ENCODE measurements at places on chromosomes 2 and 18. TPM values are rescaled to one million over a fixed set of nuclear protein-coding genes. Genes with fewer than 3 reads are reported as not detected.

GRCh38 chr2:175359710-175360109 is 178.2 kb upstream of the ATP5MC3 start:
- H3K27me3 ChIP-seq: peaks cover 9% of the 10 kb centered on the region
- H3K27ac ChIP-seq: no peak overlapping the region
- no peaks in the 10 kb centered on the region for H3K4me1 ChIP-seq
- no peak for DNase-seq
- no peaks in the 10 kb centered on the region for H3K36me3 ChIP-seq

GRCh38 chr18:48622911-48623431 is 84.1 kb downstream of the CTIF start:
- DNase-seq: no peak
- no peak overlapping the region for H3K4me3 ChIP-seq
- H3K27me3 ChIP-seq: no peaks in the 10 kb centered on the region
- no peaks in the 10 kb centered on the region for H3K4me1 ChIP-seq

GRCh38 chr2:30869988-30870387 is 62.7 kb upstream of the CAPN13 start:
- no peaks in the 10 kb centered on the region for H3K4me1 ChIP-seq
- no peak overlapping the region for H3K27ac ChIP-seq

DNA sequence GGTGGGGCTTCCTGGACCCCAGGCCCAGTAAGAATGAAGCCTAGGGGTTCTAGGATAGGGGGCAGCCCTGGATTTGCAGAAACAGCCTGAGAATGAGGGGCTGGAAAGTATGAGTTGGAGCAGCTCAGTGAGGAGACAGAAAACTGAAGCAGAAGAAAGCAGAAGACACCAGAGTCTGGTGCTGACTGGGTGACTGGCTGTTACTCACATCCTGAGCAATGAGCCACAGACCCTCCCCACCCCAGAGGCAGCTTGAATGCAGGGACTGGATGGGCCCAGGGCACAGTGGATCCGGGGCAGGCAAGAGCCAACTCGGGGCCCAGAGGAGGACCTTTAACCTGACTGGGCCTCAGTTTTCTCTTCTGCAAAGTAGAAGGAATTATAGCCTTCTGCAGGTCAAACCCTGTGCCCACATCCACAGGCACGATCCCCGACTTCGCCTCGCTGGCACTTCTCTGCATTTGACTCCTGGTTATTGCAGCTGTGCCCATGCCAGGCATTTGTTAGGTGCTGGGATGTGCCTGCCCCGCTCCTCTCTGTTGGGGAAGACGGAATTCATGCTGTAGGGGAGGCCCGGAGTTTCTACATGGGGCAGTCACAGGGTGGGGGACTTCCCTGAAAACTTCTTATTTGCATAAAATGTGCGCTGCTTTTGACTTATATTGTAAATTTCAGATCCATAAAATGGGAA is 8.5 kb downstream of the STEAP3 start:
- no peaks in the 10 kb centered on the region for H3K36me3 ChIP-seq
- H3K4me3 ChIP-seq: no peak overlapping the region
- peaks cover 4% of the 10 kb centered on the region for H3K4me1 ChIP-seq
- no peak overlapping the region for H3K27ac ChIP-seq
- no peaks in the 10 kb centered on the region for H3K27me3 ChIP-seq

GRCh38 chr2:168137510-168138180 is 109.8 kb downstream of the STK39 start:
- H3K27ac ChIP-seq: peak overlapping the region; percentile 36
- DNase-seq: no peak
- peaks cover 22% of the 10 kb centered on the region for H3K36me3 ChIP-seq
- H3K4me3 ChIP-seq: no peak overlapping the region

DNA sequence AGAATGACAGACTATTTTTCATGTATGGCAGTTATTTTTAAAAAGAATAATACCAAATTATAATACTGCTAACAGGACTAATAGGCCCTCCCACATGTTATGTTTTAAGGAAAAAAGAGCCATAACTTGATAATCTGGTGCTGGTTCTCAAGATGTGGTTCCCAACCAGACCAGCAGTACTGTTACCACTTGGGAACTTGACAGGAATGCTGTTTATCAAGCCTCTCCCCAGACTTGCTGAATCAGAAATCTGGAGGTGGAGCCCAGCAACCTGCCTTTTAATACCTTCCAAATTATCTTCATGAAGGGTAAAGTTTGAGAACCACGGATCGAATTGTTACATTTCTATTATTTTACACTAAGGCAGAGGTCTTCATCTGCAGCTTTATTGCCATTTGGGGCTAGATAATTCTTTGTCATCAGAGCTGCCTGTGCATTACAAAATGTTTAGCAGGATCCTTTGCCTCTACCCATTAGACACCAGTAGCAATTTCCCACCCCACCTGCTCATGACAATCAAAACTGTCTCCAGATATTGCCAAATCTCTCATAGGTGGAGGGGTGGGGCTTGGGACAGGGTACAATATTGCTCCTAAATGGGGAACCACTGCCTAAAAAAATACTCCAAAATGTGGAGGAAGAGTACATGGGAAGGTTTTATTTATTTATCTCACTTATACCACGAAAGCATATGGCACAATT is 629.6 kb downstream of the ARHGAP15 start:
- no peaks in the 10 kb centered on the region for H3K27me3 ChIP-seq
- H3K27ac ChIP-seq: no peak overlapping the region
- H3K36me3 ChIP-seq: no peaks in the 10 kb centered on the region
- no peaks in the 10 kb centered on the region for H3K4me1 ChIP-seq

DNA sequence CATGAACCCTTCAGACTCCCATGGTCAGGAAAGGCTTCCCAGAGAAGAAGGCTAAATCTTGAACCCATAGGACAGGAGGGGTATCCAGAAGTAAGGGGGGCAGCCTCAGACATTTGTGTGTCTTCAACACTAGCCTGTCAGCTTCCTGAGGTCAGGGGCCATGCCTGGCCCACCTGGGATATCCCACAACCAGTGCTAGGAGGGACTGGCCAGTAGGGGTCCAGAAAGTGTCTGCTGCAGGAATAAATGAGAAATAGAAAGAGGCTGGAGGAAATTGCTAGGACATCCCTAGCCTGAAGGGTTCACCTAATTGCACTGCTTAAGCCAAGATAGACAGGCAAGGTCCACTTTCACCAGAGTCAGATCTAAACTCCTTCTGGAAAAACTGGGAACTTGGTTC is 799.6 kb upstream of the ID2 start:
- no peaks in the 10 kb centered on the region for H3K27me3 ChIP-seq
- no peak overlapping the region for H3K4me3 ChIP-seq
- DNase-seq: no peak
- no peak overlapping the region for H3K27ac ChIP-seq
- no peaks in the 10 kb centered on the region for H3K36me3 ChIP-seq
- H3K4me1 ChIP-seq: no peaks in the 10 kb centered on the region

GRCh38 chr2:63218800-63219526 is 168.3 kb downstream of the OTX1 start:
- H3K36me3 ChIP-seq: peaks cover 5% of the 10 kb centered on the region
- H3K27ac ChIP-seq: no peak overlapping the region
- H3K4me3 ChIP-seq: no peak overlapping the region
- DNase-seq: no peak
- no peaks in the 10 kb centered on the region for H3K4me1 ChIP-seq

DNA sequence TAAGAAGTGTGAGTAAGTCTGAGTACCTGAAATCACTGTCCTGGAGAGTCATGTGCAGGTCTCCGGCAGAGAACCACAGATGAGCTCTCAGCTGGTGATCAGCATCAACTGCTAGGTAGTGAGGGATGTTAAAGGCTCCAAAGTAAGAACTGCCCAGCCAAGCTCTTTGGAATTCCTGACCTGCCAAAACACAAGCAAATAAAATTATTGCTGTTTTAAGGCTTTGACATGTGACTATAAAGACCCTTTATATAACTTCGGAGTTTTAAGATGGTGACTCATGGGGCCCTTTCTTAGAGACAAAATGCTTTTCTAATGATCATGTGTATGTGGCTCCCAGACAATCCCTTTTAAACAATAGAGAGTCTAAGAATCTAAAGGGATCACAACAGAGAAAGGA is 855.7 kb downstream of the TRIB2 start:
- no peak overlapping the region for H3K4me3 ChIP-seq
- H3K27ac ChIP-seq: no peak overlapping the region
- no peak for DNase-seq
- H3K27me3 ChIP-seq: no peaks in the 10 kb centered on the region
- no peaks in the 10 kb centered on the region for H3K36me3 ChIP-seq

EMILIN1 gene
- 0.61 TPM for total RNA-seq

GRCh38 chr18:5962362-5962761 is 67.0 kb upstream of the TMEM200C start:
- H3K36me3 ChIP-seq: no peaks in the 10 kb centered on the region
- H3K4me1 ChIP-seq: peaks cover 22% of the 10 kb centered on the region
- H3K27ac ChIP-seq: no peak overlapping the region
- no peak overlapping the region for H3K4me3 ChIP-seq
- no peak for DNase-seq
- no peaks in the 10 kb centered on the region for H3K27me3 ChIP-seq

DNA sequence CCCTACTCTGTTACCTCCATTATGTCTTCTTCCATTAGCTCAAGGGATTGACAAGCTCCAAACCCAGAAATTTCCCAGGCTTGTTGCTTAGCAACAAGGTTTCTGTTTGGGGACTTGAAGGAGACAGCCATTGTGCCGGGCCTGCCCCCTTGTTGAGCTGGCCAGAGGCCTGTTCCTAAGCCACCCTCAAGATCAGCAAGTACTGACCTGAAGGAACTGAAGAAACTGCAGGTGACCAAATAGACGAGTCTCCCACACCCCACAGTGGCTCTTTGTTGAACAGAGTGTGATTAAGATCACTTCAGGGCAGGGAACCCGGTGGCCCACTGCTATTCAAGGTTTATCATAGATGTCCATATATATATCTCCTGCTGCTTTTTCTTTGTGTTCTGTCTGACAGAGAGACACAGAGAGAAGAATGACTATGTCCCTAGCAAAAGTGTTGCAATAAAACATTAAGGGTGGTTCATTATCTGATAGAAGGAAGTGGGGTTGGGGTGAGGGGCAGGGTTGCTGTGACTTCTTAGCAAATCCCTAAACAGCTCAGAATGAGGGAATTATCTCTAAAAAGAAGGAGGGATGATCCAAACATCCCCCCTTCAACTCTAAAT is 69.2 kb downstream of the RNF144A start:
- H3K4me3 ChIP-seq: no peak overlapping the region
- no peak for DNase-seq
- peaks cover 12% of the 10 kb centered on the region for H3K4me1 ChIP-seq
- H3K36me3 ChIP-seq: peaks cover 22% of the 10 kb centered on the region
- no peak overlapping the region for H3K27ac ChIP-seq

DNA sequence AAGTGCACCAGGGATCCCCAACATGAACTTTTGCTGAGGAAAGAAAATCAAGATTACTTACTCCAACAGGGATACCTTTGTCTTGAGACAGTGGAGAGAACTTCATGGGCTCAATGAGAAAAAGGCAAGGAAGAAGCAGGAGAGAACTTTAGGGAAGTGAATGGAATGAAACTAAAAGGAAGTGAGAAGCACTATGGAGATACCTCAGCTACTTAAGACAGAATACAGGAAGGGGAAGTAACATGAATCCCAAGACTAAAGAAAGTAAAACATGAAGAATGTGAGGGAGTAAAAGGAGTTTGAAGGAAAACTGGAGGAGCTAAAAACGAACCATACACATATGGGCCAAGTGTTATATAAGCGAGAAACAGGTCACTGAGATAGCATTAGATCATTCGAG is 32.4 kb upstream of the ACTR3 start:
- no peaks in the 10 kb centered on the region for H3K27me3 ChIP-seq
- no peak overlapping the region for H3K27ac ChIP-seq
- no peak for DNase-seq
- no peak overlapping the region for H3K4me3 ChIP-seq

GBX2 gene
- not detected for total RNA-seq

UCN gene
- 2.5 TPM for total RNA-seq

LIPG gene
- 0.27 TPM for total RNA-seq

GRCh38 chr2:28980368-28981015 is 606 bp upstream of the TOGARAM2 start:
- H3K27me3 ChIP-seq: no peaks in the 10 kb centered on the region
- no peak overlapping the region for H3K27ac ChIP-seq
- no peaks in the 10 kb centered on the region for H3K36me3 ChIP-seq
- no peak for DNase-seq

FAM124B gene
- total RNA-seq: 0.25 TPM

GRCh38 chr2:137769406-137769805 is 194.9 kb upstream of the HNMT start:
- no peaks in the 10 kb centered on the region for H3K4me1 ChIP-seq
- no peak overlapping the region for H3K27ac ChIP-seq
- DNase-seq: no peak
- no peaks in the 10 kb centered on the region for H3K27me3 ChIP-seq

DNA sequence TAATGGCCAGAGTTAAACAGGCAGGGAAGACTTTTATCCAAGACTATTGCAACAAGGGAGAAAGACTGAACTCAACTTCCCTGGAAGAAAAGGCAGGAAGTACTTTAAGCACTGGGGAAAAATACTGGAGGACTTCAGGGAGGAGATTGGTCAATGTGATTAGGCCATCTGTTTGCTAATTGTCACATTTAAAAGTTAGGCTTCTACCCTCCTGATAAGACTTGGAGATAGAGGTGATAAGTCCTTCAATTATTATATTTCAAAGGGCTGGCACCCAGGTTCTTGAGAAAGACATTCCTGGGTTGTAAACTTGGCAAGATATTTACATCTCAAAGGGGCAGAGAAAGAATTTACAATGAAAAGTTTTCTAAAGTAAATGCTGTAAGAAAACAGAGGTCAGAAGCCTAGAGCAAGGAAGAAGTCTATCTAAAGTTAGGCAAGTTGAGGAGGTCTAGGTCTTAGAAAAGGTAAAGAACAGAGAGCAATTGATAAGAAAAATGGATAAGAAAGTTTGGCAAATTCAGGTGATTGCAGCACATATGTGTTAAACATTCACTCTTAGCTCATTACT is 48.4 kb downstream of the DTNA start:
- H3K27ac ChIP-seq: no peak overlapping the region
- peaks cover 21% of the 10 kb centered on the region for H3K27me3 ChIP-seq
- no peaks in the 10 kb centered on the region for H3K4me1 ChIP-seq

DNA sequence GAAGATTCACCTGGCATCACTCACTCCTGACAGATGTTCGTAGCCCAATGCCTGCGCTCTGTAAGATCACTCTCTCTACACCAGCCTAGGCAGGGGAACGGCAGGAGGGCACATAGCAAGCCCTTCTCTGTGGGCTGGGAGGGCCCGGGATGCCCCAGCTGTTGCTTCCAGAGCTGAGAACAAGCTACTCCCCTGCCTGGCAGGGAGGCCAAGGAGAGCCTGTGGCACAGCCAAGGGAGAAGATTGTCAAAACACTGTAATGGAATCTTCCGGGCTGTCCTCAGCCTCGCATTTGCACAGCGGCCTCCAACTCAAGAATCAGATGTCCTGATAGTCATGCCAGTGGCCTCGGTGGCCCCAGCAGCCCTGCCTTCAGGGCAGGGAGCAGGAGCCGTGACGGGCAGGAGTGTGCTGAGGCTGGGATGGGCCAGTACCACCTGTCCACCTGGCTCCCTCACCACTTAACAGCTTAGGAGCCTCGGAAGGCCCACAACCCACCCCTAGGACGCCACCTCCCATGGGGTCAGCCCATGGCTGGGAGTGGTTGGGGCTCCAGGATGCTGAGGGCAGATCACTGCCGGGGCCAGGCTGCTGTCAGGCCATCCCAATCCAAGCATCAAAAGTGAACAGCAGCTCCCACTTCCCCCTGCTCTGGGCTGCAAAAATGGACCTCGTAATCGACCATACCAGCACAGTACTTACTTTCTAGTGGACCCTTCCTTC is 21.9 kb upstream of the SLC35F6 start:
- H3K27me3 ChIP-seq: no peaks in the 10 kb centered on the region
- no peaks in the 10 kb centered on the region for H3K36me3 ChIP-seq
- H3K27ac ChIP-seq: no peak overlapping the region
- no peak overlapping the region for H3K4me3 ChIP-seq

GRCh38 chr2:240648155-240648649 is 22.9 kb downstream of the GPR35 start:
- no peak for DNase-seq
- H3K27me3 ChIP-seq: peaks cover 8% of the 10 kb centered on the region
- H3K27ac ChIP-seq: no peak overlapping the region
- no peaks in the 10 kb centered on the region for H3K36me3 ChIP-seq
- H3K4me3 ChIP-seq: no peak overlapping the region
- peaks cover 6% of the 10 kb centered on the region for H3K4me1 ChIP-seq
